ENCODE measurements at places on chromosomes 12 and 14. TPM values are rescaled to one million over a fixed set of nuclear protein-coding genes. Genes with fewer than 3 reads are reported as not detected.
A peak's percentile ranks its signal among the peaks of the same experiment; 100 is the strongest.

Gene SLC38A4
- total RNA-seq = 3.2 TPM

Gene FAIM2
- 3.6 TPM for total RNA-seq

Gene AMN
- total RNA-seq = 239 TPM

DNA sequence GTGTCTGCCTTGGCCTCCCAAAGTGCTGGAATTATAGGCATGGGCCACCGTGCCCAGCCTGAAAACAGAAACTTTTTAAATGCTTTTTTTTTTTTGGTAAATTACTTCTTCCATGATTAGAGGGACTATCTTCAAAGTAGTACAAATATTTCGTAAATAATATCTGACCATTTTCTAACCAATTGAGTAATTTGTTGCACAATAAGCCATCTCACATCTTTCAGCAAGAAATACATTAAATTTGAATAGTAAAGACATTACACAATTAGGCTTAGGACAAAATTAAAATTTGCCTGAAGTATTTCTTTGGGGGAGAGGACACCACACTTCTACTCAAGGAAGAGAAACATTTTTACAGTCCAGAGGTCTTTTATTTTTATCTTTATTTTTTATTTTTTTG lies 84.7 kb upstream of the STRN3 start:
- DNase-seq = no peak

DNA sequence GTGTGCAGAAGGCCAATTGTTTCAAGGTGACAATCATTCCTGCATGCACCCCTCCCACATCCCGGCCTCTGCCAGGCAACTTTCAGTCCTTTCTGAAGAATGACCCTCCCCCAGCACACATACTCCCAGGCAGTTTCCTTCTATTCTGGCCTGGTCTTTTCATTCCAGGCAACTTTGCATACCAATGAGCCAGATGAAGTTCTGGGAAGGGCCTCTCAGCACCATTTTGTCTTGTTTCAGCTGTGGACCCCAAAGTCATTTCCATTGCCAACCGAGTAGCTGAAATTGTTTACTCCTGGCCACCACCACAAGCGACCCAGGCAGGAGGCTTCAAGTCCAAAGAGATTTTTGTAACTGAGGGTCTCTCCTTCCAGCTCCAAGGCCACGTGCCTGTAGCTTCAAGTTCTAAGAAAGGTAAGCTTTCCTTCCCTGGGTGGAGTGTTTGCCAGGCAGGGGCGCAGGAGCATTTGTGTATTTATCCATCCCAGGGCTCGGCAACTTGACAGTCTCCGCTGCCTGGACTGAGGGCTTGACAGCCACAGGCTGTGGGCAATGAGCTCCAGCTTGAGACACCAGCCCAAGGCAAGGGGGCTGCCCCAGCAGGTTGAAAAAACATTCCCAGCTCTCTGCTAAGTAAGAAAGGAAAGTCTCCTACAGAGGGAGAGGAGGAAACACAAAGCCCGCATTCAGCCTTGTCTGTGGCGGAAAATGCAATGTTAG lies 16.4 kb downstream of the BCL2L14 start:
- no peak for DNase-seq

GRCh38 chr14:101480022-101480746 lies 81.1 kb upstream of the DIO3 start:
- DNase-seq = peak; percentile 15

DNA sequence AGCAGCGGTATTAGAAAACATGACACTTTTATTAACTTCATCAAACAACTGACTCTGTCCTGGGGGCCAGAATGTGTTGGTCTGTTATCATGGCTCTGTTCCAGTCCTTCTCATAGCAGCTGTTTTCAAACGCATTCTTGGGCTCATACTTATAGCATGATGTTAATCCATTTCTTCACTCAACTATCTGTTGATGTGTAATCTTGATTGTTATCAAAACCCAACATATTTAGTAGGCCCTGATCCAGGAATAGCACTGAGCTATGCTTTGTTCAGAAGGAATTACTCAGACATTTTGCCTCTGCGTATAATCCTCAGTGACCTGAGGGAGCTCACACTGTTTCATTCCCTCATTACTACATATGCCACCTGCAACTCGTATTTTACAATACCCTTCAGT lies 315.9 kb downstream of the BMP4 start:
- no peak for DNase-seq

DNA sequence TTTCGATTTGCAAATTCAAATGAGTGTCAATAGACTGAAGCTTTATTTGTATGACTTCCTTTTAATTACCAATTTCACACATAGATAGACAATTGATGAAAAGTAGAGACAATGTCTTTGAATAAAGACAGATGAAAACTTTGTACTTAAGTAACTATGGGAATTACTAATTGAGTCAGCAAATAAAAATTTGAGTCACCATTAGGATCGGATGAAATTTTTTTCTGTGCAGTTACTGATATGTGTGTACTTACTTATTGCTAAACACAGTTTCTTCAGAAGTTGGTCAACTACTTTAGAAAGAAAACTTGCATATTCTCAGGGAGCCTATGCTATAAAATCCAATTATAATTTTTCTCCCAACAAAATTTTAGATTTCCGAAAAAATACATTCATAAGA lies 224.9 kb upstream of the SLC16A7 start:
- no peak for DNase-seq
